ENCODE measurements at places on chromosomes 11 and 22. TPM values are rescaled to one million over a fixed set of nuclear protein-coding genes. Genes with fewer than 3 reads are reported as not detected.

HMGXB4 gene
- 22.8 TPM for total RNA-seq

MYOD1 gene
- not detected for total RNA-seq

GPR83 gene
- total RNA-seq = 0.62 TPM

TENM4 gene
- 16.5 TPM for total RNA-seq

KCTD14 gene
- 4.0 TPM for total RNA-seq

TBX1 gene
- total RNA-seq = 4.2 TPM

SYCE3 gene
- not detected for total RNA-seq

LINC01488 gene
- not detected for total RNA-seq
